ENCODE measurements at places on chromosomes 3 and 15.

- no peak for DNase-seq
- no peak overlapping the region for H3K4me3 ChIP-seq
- H3K36me3 ChIP-seq: no peaks in the 10 kb centered on the region
- no peak overlapping the region for H3K27ac ChIP-seq
These were observed 824.5 kb downstream of the CADM2 start for GRCh38 chr3:85783291-85783690.

DNA sequence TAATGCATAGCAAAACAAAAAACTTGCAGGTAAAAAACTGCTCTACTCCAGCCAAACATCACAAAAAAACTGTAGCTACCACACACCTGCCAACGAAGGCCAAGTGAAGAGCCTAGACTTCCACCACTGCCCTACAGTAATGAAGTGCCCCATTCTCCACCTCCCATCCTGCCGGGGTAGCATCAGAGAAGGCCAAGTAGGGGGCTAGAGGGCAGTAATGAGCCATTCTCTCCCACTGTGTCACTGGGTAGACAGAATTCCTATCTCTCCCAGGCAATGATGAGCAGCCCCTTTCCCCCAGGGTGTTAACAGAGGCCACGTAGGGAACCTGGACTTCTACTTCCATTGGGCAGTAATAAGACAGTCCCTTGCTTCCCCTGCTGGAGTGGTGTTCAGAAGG lies 9.5 kb downstream of the SEC22C start:
- H3K36me3 ChIP-seq: peaks cover 2% of the 10 kb centered on the region
- H3K4me1 ChIP-seq: no peaks in the 10 kb centered on the region
- H3K27me3 ChIP-seq: no peaks in the 10 kb centered on the region
- no peak overlapping the region for H3K27ac ChIP-seq

- H3K27ac ChIP-seq: peak overlapping the region; percentile 28
- H3K27me3 ChIP-seq: no peaks in the 10 kb centered on the region
- H3K4me3 ChIP-seq: no peak overlapping the region
- H3K36me3 ChIP-seq: no peaks in the 10 kb centered on the region
- peak; percentile 80 for DNase-seq
- peaks cover 14% of the 10 kb centered on the region for H3K4me1 ChIP-seq
These were observed 28.8 kb downstream of the LYSMD4 start for GRCh38 chr15:99704444-99704838.

GRCh38 chr3:98766924-98767323 lies 3.8 kb downstream of the ST3GAL6 start:
- H3K4me3 ChIP-seq: no peak overlapping the region
- DNase-seq: no peak
- H3K4me1 ChIP-seq: no peaks in the 10 kb centered on the region
- no peaks in the 10 kb centered on the region for H3K36me3 ChIP-seq
- H3K27me3 ChIP-seq: no peaks in the 10 kb centered on the region

DNA sequence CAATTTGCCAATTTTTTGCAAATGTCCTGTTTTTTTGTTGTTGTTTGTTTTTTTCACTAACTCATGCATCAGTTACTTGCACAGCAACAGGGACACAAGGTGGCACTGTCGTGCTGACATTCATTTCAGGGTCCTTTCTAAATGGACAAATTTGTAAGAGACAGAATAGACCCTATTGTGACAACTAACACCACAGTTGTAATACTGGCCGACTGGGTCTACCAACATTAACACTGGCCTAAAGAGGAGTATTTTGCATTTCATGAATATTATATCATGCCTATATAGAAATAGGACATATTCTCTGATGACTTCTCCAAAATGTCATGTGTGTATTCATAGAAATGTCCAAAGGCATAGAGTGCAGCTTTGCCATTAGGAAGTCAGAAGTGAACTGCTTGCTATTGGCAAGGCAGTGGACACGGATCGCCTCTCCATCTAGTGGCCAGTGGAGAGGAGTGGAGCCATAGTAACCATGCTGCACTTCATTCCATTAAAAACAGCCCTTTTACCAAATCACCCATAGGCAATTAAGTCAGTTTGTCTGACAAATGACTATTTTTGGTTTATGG lies 54.8 kb downstream of the ZBTB20 start:
- H3K27me3 ChIP-seq: no peaks in the 10 kb centered on the region
- no peaks in the 10 kb centered on the region for H3K36me3 ChIP-seq
- H3K4me1 ChIP-seq: no peaks in the 10 kb centered on the region
- no peak overlapping the region for H3K4me3 ChIP-seq
- peak; percentile 62 for DNase-seq

DNA sequence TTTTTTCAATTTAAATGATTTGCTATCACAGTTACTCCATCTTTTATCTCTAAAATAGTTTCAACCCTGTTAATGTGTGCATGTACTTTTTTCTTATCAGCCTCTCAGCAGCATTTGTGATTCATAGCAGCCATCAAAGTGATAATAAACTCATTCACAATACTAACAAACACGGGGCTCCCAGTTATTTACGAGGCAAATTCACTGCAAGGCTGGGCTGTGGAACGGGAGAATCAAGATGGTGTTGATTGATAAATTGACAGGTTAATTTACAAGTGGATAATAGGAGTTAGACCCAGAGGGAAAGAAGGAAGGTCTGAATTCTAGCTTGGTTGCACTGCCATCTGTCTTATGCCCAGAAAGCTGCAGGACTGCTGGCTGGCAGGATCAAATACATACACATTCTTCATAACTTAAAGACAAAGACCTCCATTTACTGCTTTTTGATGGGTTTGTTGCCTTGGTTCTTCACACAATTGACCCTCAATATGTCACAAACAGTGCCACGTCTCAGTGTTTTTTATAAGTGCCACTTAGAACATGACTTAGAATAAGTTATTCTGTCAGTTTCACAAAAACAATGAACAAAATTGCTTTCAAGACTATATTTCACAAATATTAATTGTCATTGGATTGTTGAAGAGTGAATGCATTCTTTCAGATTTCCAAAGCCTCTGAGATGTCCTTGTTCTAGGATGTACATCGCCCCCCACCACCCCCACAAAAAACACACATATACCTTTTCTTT lies 562.8 kb downstream of the NR2F2 start:
- H3K27ac ChIP-seq: no peak overlapping the region
- no peaks in the 10 kb centered on the region for H3K27me3 ChIP-seq
- no peak overlapping the region for H3K4me3 ChIP-seq
- no peaks in the 10 kb centered on the region for H3K36me3 ChIP-seq
- no peaks in the 10 kb centered on the region for H3K4me1 ChIP-seq

GRCh38 chr3:149596134-149596770 lies 61.6 kb downstream of the WWTR1 start:
- H3K27me3 ChIP-seq: no peaks in the 10 kb centered on the region
- DNase-seq: peak; percentile 57
- no peak overlapping the region for H3K27ac ChIP-seq
- peaks cover 5% of the 10 kb centered on the region for H3K4me1 ChIP-seq
- H3K36me3 ChIP-seq: no peaks in the 10 kb centered on the region

DNA sequence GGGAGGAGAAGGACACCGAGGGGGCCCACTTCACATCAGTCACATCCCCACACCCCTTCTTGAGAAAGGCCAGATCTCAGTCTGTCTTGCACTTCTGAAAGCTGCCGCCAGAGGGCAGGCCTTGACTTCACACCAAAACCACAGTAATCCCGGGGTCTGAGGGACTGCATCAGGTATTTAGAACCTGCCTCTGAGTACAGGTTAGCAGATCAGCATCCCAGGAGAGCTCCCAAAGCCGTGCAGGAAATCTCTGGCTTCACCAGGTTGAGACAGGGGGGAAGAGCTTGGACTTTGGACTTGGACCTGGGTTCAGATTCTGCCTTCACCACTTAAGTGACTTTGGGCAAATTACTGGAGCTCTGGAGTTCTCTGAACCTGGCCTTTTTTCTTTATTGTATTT lies 50.3 kb downstream of the LHFPL4 start:
- no peak overlapping the region for H3K27ac ChIP-seq
- peak; percentile 50 for DNase-seq
- H3K27me3 ChIP-seq: peaks cover 6% of the 10 kb centered on the region
- H3K36me3 ChIP-seq: no peaks in the 10 kb centered on the region
- no peak overlapping the region for H3K4me3 ChIP-seq

GRCh38 chr3:57164657-57165573 lies at the start of gene IL17RD:
IL17RD (minus strand) TSS chr3:57165353; CDS start chr3:57165286, 67 bp downstream.
- no peaks in the 10 kb centered on the region for H3K36me3 ChIP-seq
- H3K27me3 ChIP-seq: peaks cover 13% of the 10 kb centered on the region
- H3K4me1 ChIP-seq: peaks cover 2% of the 10 kb centered on the region
- H3K27ac ChIP-seq: no peak within 1 kb of the TSS
- peak within 1 kb of the TSS; percentile 43 for H3K4me3 ChIP-seq

DNA sequence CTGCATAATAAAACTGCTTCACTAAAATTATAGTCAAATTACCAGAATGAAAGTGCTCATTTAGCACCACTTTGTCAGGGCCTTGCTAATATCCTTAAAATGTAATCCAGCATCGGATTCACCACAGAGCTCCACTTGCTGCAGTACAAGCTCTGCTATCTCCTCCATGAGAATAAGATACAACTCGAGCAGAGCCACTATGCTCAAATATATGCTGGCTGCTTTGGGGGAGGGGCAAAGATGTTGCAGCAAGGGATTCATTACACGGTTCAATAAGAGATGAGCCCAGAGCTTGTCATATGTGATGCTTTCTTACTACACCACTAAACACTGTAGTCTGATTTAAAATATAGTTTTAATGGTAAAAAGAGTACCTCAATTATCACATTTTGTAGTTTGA lies 72.2 kb downstream of the DLG1 start:
- H3K27me3 ChIP-seq: no peaks in the 10 kb centered on the region
- no peaks in the 10 kb centered on the region for H3K36me3 ChIP-seq
- no peak for DNase-seq
- H3K4me3 ChIP-seq: no peak overlapping the region

- H3K27me3 ChIP-seq: no peaks in the 10 kb centered on the region
- no peak for DNase-seq
- no peak overlapping the region for H3K4me3 ChIP-seq
- no peak overlapping the region for H3K27ac ChIP-seq
- no peaks in the 10 kb centered on the region for H3K36me3 ChIP-seq
These were observed 39.8 kb downstream of the RIOX2 start for GRCh38 chr3:97932387-97932801.

DNA sequence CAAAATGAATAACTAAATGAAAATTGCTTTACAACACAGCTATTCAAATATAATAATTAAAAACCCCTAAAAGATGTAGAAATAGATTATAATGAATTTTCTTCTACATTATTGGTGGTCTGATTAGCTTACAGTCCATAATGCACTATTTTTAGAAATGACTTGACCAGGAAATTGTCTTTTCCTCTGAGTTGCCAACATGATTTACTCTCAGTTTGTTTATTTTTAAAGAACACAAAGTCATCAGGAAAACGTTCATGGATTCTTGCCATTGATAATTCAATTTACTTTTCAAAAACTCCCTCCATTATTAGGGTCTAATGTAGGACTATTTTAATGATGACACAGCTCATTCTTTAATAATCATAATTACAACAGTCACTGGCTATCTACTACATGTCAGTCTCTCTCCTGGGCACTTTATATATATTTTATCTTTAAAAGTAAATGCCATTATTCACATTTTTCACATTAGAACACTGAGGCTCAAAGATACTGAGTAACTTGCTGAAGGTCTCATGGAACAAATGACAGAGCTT lies 1.1 kb downstream of the TM4SF18 start:
- no peak for DNase-seq
- no peak overlapping the region for H3K27ac ChIP-seq
- no peaks in the 10 kb centered on the region for H3K27me3 ChIP-seq
- no peaks in the 10 kb centered on the region for H3K36me3 ChIP-seq

- H3K27ac ChIP-seq: no peak overlapping the region
- peak; percentile 55 for DNase-seq
- no peak overlapping the region for H3K4me3 ChIP-seq
- no peaks in the 10 kb centered on the region for H3K4me1 ChIP-seq
- peaks cover 16% of the 10 kb centered on the region for H3K27me3 ChIP-seq
- no peaks in the 10 kb centered on the region for H3K36me3 ChIP-seq
These were observed 1.3 kb downstream of the GNAT1 start for GRCh38 chr3:50192689-50193141.

DNA sequence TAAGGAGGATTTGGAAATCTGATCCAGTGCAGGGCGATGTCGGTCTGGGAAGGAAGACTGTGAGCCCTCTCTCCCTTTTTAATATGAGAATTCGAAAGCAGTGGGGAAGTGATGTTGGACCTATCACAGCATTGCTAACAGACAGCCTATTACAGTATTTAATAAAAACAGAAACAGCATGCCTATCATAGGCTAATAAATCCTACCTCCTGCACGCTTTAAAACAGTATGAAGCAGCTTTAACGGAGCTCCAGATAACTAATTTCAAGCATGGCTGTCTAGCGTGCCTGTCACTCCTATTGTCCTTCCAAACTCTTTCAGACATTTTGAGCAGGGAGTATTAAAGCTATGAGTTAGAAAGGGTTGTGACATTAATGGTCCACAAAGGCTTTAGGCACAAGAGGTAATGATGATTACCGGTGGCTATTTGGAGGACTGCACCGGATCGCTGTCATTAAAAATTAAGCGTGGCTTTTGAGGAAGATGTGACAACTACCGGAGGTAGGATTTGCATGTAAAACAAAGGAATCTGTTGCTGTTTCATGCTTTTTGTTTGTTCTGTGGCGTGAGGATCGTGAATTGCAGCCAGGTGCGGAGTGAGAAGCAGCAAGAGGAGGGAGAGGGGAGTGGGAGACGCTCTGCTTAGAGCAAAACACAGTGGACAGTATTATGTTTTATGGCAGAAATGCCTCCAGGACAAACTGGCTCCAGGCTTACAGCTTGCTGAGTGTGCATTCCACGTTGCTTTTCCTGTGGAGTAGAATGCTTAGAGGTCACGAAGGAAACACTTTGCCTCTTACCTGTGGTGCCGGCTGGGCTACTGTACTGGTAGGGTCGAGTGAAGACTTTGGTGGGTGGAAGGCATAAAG lies at the start of gene KCNMB2:
Gene KCNMB2 (plus strand): TSS at position 226 of the 869 bp plus-strand sequence.
- peak within 1 kb of the TSS; percentile 79 for H3K4me3 ChIP-seq
- peak; percentile 17 for DNase-seq
- H3K4me1 ChIP-seq: no peaks in the 10 kb centered on the region
- no peaks in the 10 kb centered on the region for H3K27me3 ChIP-seq
- no peaks in the 10 kb centered on the region for H3K36me3 ChIP-seq

GRCh38 chr3:114126461-114126860 lies 52.4 kb downstream of the DRD3 start:
- H3K36me3 ChIP-seq: no peaks in the 10 kb centered on the region
- H3K4me3 ChIP-seq: no peak overlapping the region
- no peaks in the 10 kb centered on the region for H3K27me3 ChIP-seq
- DNase-seq: no peak
- peaks cover 8% of the 10 kb centered on the region for H3K4me1 ChIP-seq
- no peak overlapping the region for H3K27ac ChIP-seq

DNA sequence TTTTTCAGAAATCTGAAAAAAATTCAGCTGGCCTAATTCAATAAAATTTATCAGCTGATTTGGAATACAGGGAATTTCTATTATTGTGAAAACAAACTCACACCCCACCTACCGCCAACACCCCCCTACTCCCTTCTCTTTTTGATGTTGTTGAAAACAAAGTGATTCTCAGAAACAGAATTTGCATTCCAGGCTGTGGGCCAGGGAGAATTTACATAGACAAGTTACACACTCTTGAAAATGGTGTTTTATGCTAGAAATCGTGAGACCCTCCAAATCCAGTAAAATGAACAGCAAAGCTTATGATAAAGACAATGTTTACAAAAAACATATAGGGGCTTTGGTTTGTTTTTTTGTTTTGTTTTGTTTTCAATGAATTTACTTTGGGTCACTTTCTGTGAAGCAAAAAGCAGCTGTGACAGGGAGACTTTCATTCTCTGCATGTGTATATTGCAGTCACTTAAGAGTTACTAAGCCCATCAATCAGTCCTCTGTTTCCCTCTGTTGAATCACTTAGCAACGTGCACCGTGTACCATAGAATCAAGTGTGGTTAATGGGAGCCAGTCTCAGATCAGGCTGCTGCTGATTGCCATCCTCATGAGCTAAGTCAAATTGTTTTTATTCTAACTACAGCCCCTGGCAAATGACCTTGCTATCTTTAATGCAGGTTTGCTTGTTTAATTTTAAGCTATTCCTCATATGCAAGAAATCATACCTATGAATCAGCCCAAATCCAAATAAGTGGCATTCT lies 159.8 kb downstream of the ALCAM start:
- H3K36me3 ChIP-seq: peaks cover 1% of the 10 kb centered on the region
- peak; percentile 25 for DNase-seq
- H3K4me1 ChIP-seq: peaks cover 8% of the 10 kb centered on the region
